ENCODE measurements at places on chromosomes 1 and 21.

- DNase-seq = no peak
These were observed 64.4 kb downstream of the GADD45A start for GRCh38 chr1:67749263-67749843.

DNA sequence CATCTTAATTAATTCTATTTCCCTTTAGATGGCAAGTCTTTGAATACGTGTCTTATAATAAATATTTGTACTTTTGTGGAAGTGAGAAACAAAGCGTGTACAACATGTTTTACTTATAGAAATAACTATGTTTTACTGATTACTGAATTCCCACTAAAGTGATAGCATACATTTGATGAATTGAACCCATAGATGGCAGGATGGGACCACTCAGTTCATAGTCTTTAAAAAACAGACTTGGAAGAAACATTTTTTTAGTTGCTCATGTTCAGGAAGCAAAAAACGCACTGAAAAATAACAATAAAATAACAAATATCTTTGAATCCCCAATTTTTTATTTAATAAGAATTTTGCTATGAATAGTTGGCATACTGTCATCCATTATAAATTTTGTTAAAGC is 507.1 kb upstream of the ZRANB2 start:
- DNase-seq = no peak

DNA sequence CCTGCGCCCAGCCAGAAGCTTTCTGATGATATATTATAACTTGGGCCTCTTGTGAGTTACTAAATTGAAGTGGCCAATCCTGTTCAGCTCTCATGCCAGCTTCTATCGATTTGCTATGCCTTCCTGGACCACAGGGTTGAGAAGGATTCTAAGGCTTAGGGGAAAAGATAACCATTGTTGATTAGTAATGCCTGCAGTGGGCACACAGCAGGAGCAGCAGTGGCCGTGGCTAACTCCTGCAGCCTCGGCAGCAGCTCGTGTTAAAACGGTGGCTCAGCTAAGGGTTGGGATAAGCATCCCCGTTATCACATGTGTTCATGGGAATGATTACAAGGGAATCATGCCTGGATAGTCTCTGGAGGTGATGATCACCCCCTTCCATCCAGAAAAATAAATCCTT is 20.5 kb upstream of the KCNE2 start:
- no peak for DNase-seq

DNA sequence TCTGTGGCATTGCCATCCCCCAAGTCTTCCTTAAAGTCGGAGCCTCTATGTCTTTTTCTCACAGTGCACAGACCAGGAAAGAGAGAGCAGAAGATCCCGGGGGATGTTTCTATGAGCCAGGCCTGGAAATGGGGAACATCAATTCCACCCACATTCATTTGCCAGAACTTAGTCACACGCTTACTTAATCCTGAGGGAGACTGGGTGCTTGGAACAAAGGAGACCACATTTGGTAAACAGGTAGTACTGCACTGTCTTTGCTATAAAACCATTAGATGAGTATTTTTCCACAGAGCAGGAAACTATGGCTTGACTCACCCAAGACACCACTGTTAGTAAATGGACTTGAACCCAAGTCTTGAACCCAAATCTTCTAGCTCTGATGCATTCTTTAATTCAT is 60.7 kb upstream of the CTTNBP2NL start:
- no peak for DNase-seq

DNA sequence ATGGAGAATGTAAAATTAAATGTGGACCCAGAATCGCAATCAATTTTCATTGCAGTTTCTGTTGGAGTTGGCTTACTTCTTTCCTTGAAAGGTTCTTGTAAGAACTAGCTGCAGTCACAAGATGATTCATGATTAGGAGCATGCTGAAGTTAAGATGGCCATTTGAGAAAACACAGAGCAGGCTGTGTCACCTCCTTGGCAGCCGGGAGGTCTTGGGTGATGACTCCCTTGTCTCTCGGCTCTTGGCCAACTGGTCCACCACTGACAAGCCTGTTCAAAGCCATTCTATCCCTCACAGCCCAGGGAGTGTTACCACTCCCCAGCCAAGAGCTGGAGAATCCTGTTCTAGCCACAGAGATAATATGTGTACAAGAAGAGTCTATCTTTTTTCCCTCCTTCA is 40.6 kb downstream of the OPTC start:
- no peak for DNase-seq

- DNase-seq = no peak
These were observed 28.6 kb upstream of the ZFP69B start for GRCh38 chr1:40421431-40422384.

DNA sequence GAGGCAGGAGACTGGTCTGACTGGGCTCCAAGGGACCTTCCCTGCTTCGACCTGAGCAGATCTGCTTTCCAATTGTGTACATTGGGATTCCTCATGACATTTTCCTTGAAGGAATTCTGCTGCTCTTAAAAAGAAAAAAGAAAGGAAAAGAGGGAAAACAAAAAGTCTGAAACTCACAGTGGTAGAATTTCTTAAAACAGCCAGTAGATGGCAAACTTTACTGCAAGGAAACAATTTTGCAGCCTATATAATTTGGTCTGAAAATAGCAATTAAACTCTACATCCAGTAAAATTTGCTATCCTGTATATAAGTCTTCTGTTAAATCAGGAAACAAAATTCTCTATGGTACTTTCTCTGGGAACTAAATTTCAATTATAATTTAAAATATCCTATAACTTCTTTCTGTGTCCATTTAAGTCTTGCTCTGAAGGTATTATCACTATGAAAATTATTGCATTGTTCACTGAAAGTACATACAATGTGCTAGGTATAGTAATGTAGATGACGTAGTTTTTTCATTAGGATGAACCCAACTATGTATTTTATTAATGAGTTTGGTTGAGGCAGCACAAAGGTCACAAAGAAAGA is 59.8 kb downstream of the CRB1 start:
- no peak for DNase-seq

- no peak for DNase-seq
These were observed 9.4 kb upstream of the UAP1 start for GRCh38 chr1:162551969-162552683.

DNA sequence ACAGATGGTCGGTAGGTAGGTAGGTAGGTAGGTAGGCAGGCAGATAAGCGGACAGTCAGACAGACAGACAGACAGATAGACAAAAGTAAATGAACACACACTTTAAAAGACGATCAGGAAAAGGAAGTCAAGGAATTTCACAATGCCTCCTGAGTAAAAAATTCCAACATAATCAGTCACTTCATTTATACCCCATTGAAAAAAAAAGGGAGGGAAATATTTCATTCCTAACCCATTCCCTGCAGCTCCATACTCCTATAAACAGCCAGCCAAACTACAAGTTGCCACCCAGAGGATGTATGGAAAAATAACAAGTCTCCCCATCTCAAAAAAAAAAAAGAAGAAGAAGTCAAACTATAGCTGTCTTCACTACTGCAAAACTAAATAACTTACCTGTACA is 43.4 kb downstream of the ZZZ3 start:
- DNase-seq = no peak

DNA sequence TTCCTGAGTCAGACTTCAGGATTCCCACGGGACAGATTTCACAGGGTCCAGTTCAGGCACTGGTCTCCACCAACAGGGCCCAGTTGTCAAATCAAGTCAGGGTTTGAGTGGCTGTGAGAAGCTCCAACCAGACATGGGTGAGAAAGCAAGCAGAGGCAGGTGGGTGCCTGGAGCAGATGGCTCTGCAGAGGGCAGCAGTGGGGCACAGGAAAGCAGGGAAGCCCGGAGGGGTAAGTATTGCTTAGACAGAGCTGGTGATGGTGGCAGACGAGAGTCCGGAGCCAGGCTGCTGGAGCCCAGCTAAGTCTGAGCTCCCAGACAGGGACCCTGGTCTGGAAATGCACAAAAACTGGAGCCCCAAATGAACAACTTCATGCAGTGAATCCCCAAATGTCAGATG is 40.4 kb downstream of the RIMS3 start:
- no peak for DNase-seq
